Suppressor macrophage treated with lipopolysaccharide for 1 hour (primary cell): ENCODE measurements at places on chromosomes 1 and 21.

GRCh38 chr1:235867903-235868469 is 1.3 kb upstream of the LYST start:
- DNase-seq, result peak; percentile 53

DNA sequence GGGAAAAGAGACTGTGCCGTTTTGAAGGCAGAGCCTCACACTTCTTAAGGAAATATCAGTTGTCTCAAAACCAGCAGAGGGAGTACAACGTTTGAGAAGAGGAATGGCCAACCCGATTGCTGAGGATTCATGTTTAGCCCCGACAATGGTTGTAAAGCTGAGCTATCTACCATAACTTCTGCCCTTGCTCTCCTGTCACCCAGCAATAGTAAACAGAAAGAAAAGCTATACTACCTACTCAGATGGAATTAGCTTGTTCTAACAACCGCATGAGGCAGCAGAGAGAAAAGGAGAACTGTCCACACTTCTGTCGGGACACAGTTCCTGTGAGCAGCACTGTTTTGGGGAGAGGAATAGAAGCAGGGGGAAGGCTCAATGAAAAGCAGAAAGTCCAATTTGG is 91.2 kb downstream of the SLC45A1 start:
- peak; percentile 66 for DNase-seq

- DNase-seq, result no peak
Measured at GRCh38 chr1:155175927-155176371, 2.3 kb downstream of the TRIM46 start.

- DNase-seq, result no peak
Measured at GRCh38 chr1:34845131-34845901, 14.2 kb downstream of the SMIM12 start.

DNA sequence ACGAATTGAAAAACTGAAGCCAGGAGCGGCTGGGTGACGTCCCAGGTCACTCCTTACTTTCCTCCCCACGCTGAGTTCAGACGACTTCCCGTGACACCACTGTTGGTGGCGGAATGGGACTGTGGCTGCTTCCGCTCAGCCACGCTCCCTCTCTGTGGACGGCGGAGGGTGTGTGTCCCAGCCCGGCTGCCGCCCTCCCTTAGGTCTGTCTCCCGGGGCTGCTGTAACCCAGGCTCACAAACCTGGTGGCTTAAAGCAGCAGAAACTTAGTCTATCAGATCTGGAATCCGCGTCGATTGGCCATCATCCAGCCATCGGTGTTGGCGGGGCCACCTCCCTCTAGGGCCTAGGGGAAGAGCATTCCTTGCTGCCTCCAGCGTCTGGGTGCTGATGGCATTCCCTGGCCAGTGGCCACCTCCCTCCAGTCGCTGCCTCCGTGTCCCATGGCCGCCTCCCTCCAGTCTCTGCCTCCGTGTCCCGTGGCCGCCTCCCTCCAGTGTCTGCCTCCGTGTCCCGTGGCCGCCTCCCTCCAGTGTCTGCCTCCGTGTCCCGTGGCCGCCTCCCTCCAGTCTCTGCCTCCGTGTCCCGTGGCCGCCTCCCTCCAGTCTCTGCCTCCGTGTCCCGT is 17.5 kb downstream of the TRPM2 start:
- DNase-seq, result no peak

DNA sequence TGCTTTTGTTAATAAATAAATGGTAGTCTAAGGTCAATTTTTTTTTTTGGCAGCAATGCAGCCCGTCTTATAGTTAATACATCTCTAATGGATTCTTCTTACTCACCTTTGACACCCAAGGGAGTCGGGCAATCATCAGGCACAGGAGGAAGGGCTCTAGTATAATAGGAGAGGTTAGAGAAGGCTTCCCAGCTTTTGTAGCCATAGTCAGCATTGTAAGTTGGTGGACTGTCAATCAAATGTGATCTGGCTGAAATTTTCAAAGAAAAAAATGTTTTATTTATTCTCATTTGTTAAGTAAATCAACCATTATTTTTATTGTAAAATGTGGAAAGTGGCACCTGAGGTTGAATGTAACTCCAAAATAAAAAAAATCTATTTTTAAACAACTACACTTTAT is 2.1 kb downstream of the PTGS2 start:
- peak; percentile 16 for DNase-seq

DNA sequence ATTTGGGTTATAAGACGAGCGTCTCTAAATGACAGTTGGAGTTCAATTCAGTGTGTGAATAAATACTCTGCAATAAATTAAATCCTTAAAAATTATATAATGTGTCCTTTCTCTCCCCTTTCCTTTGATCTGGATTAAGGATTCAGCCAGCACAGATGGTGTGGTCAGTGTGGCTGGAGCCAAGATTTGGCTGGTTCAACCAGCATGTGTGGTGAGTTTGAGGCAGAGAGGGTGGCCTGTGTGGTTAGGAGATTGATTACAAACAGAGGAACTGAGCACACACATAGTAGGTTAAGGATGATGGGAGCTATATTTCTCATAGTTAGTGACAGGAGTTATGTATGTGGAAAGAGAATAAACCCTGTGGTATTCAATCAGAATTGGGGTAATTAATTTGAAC is 14.2 kb upstream of the AMIGO1 start:
- no peak for DNase-seq

DNA sequence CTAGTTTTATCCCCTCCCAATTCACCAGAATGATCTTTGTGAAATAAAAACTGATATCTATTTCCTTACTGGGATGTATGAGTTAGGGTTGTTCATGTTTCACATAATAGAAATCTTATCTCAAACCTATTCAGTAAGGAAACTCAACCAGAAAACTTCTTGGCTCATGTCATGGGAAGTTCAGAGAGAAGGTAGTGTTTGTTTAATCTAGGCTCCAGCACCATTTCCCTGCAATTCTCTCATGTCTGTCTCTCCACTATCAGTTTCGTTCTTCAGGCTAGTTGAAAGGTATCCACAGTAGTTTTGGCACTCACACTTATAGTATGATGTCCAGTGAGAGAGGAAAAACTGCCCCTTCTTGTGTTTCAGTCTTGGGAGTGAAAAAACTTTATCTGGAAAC is 34.6 kb upstream of the UHMK1 start:
- DNase-seq, result no peak

- DNase-seq, result no peak
Measured at GRCh38 chr1:162951553-162952315, 90.8 kb upstream of the CCDC190 start.

DNA sequence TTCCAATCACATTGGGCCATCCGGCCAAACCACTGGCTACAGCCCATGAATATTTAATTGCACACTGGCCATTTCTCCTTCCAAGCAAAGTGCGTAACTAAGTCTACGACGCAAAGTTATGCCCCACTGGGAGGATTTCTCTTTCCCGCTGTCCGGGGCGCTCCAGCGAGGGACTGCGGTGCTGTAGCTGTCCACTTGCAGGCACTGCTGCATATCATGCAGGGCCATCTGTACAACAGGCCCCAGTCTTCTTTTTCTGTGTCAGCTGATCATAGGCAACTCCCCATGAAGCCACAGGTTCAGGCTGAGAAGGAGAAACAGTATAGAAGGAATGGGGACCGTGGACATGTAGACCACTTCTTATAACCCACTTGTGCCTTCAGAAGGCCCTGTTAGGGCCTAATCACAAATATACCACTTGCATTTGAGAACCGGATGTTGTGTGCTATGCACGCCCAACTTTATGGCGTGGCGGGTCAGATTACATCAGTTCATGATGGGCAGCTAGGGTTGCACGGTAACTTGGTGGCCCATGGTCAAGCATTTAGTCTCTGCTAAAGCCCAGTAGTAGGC is 58.0 kb downstream of the ADSS2 start:
- no peak for DNase-seq

DNA sequence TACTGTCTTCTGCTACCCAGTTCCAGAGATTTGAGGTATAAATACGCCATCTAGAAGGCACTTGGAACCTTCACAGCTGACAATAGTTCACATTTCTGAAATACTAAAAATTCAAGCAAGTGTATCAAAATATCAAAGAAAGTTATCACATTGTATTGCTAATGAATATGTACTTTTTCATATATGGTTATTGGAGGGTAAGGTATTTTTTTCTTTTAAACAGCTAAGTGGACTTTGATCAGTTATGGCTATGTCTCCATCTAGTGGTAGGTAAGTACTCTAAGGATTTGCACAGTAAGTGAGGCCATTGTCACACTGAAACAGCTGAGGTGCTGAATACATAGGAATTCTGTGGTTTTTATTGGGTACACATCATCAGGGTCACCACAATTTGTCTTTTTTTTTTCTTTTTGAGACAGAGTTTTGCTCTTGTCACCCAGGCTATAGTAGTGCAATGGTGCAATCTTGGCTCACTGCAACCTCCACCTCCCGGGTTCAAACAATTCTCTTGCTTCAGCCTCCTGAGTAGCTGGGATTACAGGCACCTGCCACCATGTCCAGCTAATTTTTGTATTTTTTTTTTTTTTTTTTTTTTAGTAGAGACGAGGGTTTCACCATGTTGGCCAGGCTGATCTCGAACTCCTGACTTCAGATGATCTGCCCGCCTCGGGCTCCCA is 49.1 kb upstream of the CR2 start:
- peak; percentile 65 for DNase-seq

DNA sequence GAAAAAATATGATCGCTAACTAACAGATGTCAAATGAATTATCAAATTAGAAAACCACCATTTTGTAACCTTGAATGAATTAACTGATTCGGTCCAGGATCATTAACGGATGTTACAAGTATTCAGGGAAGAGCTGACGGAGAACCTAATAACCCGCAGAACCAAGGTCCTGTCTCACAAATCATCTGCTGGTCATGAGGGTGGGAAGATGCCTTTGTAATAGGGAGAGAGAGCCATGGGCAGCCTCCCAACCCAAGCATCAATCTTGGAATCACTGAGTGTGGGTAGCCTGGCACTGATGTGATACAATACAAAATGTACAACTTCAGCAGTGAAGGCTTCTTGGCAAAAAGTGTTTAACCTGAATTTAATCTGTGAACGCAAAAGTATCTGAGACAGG is 89.6 kb upstream of the CLDN14 start:
- no peak for DNase-seq

- no peak for DNase-seq
Measured at GRCh38 chr21:40129809-40130208, 262.6 kb downstream of the PCP4 start.

DNA sequence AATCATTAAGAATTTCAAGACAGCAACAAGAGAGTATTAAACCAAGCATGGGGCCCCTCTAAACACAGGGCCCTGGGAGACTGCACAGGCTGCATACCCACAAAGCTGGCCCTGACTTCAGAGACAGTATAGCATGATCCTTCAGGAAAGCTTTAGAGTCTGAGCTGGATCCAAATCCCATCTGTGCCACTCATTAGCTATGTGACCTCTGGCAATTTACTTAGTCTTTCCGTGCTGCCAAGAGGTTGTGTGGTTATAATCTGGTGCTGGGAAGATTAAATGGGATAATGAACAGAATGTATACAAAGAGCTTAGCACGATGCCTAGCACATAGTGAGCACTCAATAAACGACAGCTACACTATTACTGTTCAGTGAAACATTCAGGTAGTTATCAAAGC is 4.0 kb downstream of the PHC2 start:
- DNase-seq, result no peak

GRCh38 chr1:4212796-4213195 is 312.7 kb upstream of the C1orf174 start:
- no peak for DNase-seq

- DNase-seq, result no peak
Measured at GRCh38 chr1:11455967-11456570, 22.9 kb upstream of the DISP3 start.

GRCh38 chr1:109149874-109150601 is 36.1 kb downstream of the ELAPOR1 start:
- no peak for DNase-seq

DNA sequence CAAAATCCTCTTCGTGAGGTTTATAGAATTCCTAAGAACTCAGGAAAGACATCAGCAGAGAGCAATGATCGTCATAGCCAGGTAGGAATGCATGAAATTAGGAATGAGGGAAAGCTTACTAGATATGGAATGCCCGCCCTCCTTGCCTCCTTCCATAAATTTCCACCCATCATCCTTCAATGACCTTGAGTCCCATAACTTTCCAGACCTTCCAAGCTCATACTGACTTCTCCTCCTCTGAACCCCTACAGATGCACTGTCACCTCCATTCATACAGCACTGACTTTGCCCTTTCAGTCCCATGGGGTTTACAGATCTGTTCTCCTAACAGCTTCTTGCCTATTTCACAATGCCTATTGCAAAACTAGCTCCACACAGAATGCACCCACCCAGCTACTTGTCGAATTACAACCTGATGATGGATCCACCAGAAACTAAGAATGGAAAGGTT is 23.8 kb upstream of the PPP1R15B start:
- DNase-seq, result peak; percentile 60

GRCh38 chr1:95604771-95605170 is 370.8 kb downstream of the RWDD3 start:
- no peak for DNase-seq

- peak; percentile 75 for DNase-seq
Measured at GRCh38 chr1:84122780-84123382, 21.2 kb upstream of the PRKACB start.

GRCh38 chr1:216881695-216882094 is 158.5 kb upstream of the ESRRG start:
- no peak for DNase-seq

- no peak for DNase-seq
Measured at GRCh38 chr1:119321666-119322419, 46.7 kb upstream of the HAO2 start.

GRCh38 chr1:5225707-5226704 is 571.6 kb downstream of the AJAP1 start:
- no peak for DNase-seq

DNA sequence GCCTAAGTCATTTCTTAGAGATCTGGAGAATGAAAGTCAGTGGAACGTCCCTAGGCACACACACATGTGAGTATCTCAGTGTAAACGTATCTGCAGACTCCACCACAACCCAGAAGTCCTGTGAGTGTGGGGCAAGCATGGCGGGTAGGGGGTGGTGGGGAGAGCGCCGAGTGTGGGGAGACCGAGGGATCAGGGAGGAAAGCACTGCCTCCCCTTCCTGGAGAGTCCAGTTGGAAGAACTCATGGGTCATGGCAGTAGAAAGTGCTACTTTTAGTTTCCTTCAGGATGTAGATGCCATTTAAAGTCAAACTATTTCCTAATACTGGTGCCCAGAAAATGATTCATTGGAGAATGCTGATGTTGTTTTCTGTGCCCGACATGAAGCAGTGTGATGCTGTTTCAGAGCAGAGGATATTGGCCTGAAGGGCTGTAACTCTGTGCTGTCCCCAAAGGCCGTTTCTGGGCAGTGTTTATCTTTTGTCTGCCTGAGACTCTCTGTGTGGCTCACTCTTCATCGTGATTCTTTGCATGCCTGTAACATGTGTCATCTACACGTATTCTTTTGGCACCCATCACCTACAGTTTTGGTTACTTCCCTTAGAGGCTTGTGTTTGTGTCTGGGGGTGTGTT is 45.7 kb upstream of the TSPAN2 start:
- DNase-seq, result no peak

GRCh38 chr21:15775291-15775690 is 45.5 kb downstream of the USP25 start:
- no peak for DNase-seq

- DNase-seq, result no peak
Measured at GRCh38 chr1:234915924-234916675, 212.5 kb downstream of the TOMM20 start.
